ENCODE measurements at places on chromosomes 4 and X.

DNA sequence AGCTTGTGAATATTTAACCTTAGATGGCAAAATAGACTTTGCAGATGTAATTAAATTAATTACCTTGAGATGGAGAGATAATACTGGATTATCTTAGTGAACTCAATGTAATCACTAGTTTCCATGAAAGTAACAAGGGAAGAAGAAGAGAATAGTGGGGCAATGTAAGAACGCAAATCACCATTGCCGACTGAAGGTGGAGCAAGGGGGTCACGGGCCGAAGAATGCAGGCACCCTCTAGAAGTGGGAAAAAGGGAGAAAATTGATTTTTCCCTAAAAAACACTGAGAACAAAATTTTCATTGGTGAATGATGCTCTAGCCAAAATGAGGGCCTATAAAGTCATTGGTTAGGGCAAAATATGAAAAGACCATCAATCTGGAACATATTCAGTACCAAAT lies 375.6 kb upstream of the EPHA5 start:
- no peak for DNase-seq

DNA sequence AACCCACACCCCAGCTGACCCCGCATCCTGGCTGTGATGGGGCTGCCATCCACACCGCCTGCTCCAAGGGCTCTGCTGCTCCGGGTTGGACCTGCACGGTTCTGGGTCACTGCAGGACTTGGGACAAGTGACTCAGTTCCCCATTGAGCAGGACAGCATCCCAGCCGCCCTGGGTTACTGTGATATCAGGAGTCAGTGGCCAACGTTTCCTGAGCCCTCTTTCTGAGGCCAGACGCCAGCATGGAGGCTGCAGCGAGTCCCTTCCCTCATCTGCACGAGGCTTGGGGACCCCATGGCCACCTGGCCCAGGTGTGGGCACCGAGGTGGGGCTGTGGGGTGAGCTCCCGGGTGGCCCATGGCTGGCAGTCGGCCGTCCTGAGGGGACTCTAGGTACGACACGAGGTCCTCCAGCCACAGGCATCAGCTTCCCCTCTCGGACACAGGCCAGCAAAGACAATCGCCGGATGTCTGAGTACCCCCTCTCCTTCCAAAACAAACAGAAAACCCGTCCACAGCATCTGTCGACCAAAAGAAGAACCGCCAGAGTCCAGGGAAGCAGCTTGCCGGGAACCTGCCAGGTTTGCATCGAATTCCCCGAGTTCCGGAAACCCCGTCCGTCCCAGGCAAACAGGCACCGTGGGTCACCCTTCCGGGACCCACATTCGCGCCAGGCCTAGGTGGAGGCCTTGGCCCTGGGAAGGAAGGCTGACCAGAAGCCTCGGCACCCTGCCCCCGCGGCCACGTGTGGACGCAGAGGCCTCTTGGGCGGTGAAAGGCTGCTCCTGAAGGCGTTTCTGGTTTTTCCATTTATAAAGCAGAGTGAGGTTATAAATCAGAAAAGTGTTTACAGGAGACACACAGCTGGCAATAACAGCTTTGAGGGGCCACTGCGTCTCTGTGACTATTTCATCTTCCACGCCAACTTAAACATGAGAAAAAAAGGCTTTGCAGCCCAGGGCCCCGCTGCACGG lies 136.0 kb downstream of the FAM53A start:
- no peak for DNase-seq

DNA sequence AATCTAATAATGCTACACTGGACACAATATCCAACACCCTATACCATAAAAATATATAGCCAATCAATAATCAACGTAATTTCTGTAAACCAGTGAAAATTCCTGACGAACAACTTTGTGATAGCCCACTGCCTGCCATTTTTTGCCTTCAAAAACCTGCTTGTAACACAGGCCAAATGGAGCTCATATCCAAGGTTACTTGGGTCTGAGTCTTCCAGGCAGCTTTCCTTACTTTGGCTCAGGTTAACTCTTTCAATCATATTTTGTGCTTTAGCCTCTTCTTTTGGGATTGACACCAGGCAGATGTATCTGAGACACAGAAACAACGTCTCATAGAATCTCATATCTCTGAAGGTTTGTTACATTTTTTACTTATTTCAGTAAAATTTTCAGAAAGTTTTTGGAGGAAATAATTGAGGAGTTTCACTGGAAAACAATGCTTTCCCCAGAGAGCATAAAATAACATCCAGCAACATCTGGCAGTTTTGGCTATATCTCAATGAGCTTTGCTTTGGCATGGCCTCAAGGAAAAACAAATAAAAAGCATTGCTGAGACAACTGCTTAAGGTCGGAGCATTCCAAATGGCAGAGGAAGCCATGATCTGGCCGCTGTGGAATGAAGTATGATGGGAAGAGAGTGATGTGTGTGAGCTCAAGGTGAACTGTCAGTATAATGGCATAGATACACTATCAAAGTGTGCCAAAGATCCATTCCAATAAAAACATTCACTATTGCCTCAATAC lies 162.9 kb upstream of the SPIN4 start:
- no peak for DNase-seq

DNA sequence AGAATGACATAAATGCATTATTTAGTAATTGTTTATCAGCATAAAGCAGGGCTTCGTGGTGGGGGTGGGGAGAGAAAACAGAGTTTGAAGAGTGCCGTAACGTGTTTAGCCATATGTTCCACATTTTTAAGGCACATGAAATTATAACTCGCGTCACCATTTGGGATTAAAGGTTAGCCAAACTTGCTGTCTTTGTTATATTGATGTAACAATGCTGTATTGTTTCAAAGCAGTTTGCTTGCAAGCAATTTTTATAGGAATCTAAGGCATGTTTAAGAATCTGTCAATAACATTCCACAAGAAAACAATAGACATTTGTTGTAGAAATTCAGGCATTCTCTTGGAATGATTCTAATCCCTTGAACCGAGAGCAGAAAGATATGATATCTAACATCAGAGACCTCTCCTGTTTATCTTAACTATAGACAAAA lies 78.3 kb downstream of the CLDN22 start:
- no peak for DNase-seq

DNA sequence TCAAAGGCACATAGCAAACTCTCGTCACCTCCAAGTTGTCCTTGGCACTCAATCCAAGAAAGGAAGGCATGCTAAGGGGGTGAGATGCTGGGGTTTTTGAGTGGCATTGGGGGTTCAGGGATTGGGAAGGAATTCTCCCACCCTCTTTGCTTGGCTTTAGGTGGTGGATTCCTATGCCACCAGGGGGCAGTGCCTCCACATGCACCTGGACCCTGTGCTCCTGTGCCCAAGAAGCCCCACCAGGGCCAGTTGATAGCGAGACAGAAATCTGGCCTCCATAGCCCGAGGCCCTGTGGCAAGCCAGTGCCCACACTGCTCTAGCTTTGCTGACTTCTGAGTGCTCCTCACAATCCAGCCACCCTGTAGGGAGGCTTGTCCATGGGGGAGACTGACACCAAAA lies 2.0 kb upstream of the FATE1 start:
- no peak for DNase-seq

GRCh38 chrX:53595266-53595810 lies 91.2 kb downstream of the HUWE1 start:
- DNase-seq = no peak

GRCh38 chr4:104942990-104943743 lies 203.5 kb upstream of the TET2 start:
- no peak for DNase-seq

- no peak for DNase-seq
Measured at GRCh38 chr4:92776080-92776479, 472.3 kb downstream of the GRID2 start.

DNA sequence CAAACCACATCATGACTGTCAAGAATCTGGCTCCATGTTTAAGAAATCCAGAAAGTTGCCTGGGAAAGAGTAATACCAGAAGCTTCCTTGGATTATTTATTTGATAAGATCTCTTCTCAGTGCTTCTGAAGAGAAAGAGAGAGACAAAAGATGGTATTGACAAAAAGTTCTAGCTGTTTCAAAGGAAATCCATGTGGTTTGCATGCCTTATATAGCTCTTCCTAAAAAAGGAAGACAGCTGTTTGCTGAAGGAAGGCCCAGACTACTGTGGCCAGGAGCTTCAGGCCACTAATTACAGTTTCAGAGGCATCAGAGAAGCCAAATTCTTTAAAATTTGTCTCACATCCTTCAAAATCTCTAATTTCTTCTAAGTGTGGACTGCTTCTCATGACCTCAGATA lies 565.2 kb upstream of the SLIT2 start:
- DNase-seq = no peak

All from cortex of kidney (tissue), 1 donor.